Right ventricle myocardium inferior (tissue), 1 donor: ENCODE measurements at places on chromosomes 2 and 18. TPM values are rescaled to one million over a fixed set of nuclear protein-coding genes. Genes with fewer than 3 reads are reported as not detected.

GKN2 gene
- total RNA-seq = not detected

C2orf80 gene
- not detected for total RNA-seq

RNU2-63P gene
- not detected for total RNA-seq

CROCC2 gene
- total RNA-seq = not detected

FNDC4 gene
- total RNA-seq = 2.9 TPM

COLEC11 gene
- total RNA-seq = 1.9 TPM
